ENCODE measurements at places on chromosomes 11 and 22.

- no peak for DNase-seq
Observed at GRCh38 chr11:95306801-95307200, 75.8 kb upstream of the SESN3 start.

DNA sequence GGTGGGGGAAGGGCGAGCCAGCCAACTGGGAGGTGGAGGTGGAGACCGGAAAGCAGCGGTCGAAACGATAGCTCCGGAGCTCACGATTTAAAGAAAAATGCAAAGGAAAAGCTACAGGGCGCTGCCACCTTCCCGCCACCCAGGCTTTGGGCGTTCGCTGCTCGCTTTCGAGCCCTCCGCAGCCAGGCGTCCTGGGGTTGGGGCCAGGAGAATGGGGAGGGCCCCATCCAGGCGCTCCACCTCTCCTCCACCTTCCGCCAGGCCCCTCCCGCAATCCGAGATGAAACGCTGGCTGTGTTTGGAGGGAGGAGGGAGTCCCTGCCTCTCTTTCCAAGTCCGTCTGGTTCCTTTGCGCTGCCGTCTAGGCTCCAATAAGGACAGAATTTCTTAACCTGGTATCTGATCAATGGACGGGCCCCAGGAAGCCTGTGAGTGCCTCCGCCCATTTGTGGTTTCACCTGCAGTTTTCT is 483 bp upstream of the ABTB2 start:
- no peak for DNase-seq

GRCh38 chr11:83119216-83119615 is 37.7 kb upstream of the PCF11 start:
- no peak for DNase-seq

- DNase-seq: no peak
Observed at GRCh38 chr22:30861688-30862552, 106.7 kb downstream of the MORC2 start.

DNA sequence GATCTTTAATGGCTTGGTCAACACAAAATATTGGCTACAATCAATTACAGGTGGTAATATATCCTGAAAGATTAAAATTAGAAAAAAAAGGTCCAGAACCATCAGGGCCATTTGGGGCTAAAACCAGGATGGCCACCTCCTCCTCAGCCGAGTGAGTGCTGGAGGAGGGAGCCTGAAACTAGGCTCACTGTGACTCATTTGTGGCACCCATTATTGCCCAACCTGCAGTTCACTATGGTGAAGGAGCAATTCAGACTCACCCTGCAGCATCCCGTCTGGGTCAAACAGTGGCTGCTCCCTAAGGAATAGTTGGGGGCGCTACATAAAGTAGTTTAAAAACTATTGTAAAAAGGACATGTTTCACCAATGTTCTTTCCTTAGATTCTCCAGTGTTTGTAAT is 60.7 kb downstream of the GLYATL1 start:
- DNase-seq: no peak

GRCh38 chr22:47796128-47796908 is 1033.9 kb downstream of the TBC1D22A start:
- no peak for DNase-seq

DNA sequence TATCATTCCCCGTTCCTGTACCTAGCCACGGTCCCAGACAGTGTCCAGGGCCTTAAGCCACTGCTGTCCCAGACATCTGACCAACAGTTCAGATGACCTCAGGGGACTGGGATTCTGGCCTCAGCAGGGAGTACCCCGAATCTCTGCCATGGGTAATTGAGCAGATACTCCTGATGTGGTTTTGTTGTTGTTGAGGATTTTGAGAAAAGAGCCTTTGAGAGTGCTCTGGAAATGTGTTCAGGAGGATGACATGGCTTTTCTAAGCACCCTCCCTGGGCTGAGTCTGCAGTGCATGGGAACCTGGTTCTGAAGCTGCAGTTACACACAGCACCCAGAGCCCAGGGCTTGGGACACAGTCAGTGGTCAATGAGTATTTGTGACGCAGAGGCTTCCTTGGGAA is 30.4 kb downstream of the ADAMTS15 start:
- no peak for DNase-seq

DNA sequence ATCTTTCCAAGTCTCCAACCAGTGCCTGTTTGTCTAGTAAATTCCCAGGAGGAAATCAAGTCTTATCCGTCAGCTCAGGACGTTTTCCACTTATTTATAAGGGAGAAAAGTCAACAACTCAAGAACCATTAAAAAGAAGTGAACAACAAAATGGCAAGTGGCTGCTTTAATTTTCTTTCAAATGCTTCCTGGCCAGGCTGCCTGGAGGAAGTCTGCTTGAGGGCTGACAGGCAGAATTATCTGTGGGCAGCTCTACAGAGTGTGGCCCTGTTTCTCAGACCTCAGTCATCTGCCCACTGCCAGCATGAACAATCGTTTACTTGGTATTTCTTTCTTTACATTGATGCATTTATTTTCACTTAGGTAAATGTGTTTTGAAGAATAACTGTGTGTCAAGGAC is 281.9 kb upstream of the ISX start:
- no peak for DNase-seq

DNA sequence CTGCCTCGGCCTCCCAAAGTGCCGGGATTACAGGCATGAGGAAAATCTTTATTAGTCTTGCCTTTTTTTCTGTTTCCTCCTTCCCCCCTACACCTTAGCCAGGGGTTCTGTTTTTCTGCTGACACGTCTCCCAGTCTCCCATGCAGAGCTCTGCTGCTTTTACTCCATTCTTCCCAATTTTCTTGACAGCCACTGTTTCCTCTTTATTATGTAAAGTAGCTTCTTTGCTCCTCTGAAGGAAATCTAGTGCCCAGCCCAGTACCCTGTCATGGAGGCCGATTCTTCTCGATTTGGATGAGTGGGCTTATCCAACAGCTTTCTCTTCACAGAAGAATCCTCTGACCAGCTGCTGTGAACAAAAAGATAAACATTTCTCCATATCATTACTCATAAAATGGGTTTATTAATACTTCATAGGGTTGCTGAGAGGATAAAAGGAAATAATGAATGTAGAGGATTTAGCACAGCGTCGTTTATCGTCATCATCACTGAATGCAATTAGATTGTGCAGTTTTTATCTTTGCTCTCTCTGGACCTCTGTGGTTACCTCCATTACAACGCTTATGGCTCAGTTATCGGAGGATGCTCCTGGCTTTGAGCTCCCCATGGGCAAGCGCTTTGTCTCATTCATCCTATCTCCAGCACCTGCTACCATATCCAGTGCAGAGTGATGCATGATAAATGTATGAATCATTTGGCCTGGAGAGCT is 375.6 kb upstream of the C11orf87 start:
- no peak for DNase-seq

DNA sequence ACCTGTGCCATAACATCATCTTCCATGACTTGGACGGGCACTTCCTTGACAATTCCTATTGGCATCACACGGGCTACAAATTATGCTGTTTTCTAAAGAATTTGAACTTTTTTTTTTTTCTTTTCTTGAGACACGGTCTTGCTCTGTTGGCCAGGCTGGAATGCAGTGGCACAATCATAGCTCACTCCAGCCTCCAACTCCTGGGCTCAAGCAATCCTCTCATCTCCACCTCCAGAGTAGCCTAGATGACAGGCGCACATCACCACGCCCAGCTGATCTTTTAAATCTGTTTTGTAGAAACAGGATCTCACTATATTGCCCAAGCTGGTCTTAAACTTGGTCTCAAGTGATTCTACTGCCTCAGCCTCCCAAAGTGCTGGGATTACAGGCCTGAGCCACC is 3.3 kb upstream of the CRYBB3 start:
- DNase-seq: no peak

DNA sequence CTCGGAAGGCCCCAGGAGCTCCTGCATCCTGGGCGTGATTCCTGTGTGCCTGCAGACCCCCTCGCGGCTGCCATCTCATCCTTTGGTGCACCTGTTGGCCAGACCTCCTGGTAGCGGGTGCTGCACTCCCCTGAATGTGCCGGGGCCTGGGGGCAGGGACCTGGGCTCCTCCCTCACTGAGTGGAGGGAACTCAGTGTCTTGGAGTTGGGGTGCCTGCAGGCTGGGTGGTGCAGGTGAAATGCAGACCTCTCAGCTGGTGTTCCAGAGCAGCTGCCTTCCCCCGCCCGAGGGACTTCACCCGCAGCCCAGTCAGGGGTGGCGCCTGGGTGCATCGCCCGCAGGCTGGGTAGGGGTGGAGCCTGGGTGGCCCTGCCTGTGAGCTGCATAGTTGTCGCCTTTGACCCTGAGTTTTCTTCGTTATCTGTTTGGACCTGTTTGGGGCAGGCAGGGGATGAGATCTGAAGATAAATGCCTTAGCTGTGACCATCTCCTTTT is 31.4 kb downstream of the LRP5 start:
- DNase-seq: no peak

GRCh38 chr11:70026726-70027125 is 51.4 kb upstream of the ANO1 start:
- no peak for DNase-seq

GRCh38 chr11:133999355-133999754 is 42.6 kb upstream of the IGSF9B start:
- no peak for DNase-seq

GRCh38 chr22:21642584-21643448 is 714 bp downstream of the SDF2L1 start:
- no peak for DNase-seq

DNA sequence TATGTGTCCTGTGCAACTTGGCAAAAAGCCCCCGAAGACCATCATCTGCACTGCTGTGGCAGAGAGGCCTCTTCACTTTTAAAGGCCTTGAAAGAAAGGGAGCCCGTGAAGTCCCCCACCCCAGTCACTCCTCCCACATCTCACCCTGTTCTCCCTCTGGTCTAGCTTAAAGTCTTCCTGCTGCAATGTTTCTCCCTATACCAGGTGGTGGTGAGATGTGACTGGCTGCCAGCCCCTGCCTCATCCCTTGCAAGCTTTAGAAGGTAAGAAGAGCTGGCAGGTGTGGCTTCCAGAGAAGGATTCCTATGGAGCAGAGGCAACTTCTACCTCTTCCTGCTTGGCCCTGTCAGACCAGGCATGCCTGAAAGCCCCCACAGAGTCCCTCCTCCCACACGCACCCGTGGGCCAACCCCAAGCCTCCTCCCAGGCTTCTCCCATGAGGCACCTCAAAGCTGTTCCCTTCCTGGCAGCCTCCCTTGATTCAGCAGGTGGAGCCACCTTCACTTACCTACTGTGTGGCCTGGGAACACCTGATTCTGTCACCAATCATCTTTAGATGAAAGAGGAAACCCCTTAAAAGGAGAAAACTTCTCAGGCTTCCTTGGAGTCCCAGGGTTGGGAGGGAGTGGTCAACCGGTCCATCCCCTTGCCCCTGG is 4.0 kb upstream of the TRIM29 start:
- no peak for DNase-seq

- no peak for DNase-seq
Observed at GRCh38 chr11:16561150-16561549, 177.3 kb upstream of the C11orf58 start.

DNA sequence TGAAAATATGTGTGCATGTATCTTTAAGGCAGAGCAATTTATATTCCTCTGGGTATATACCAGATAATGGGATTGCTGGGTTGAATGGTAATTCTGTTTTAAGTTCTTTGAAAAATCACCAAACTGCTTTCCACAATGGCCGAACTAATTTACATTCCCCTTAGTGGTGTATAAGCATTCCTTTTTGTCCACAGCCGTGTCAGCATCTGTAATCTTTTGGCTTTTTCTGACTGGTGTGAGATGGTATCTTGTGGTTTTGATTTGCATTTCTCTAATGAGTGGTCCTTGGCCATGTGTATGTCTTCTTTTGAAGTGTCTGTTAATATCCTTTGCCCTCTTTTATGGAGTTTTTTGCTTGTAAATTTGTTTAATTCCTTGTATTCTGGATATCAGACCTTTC is 24.3 kb downstream of the CCDC15 start:
- DNase-seq: no peak

GRCh38 chr11:93074352-93074751 is 104.9 kb downstream of the MTNR1B start:
- no peak for DNase-seq

GRCh38 chr11:68099474-68100405 is 21.4 kb downstream of the CHKA start:
- no peak for DNase-seq

GRCh38 chr11:22778642-22779041 is 51.0 kb downstream of the SVIP start:
- no peak for DNase-seq

- no peak for DNase-seq
Observed at GRCh38 chr11:69284081-69284511, 9.9 kb upstream of the MYEOV start.

- DNase-seq: no peak
Observed at GRCh38 chr11:10608584-10608983, 40.1 kb upstream of the LYVE1 start.

DNA sequence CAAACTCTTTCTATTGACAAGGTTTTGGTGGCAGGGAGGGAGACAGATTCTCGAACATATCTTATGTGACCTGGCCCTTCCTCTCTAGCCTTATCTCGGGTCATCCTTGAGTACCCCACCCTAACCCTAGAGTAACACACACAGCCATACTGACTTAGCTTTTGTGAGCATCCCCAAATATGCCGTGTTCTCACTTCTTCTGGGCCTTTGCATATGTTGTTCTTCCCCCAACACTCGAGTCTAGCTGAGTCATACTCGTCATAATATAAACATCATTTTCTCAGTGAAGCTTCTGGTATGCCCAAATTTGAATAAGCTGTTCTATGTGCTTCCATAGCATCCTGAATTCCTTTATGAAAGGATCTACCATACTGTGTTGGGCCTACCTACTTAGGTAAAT is 8.0 kb downstream of the TTC17 start:
- no peak for DNase-seq

GRCh38 chr11:112310419-112310818 is 49.8 kb upstream of the PLET1 start:
- DNase-seq: peak; percentile 32

- no peak for DNase-seq
Observed at GRCh38 chr11:85941380-85941973, 86.3 kb downstream of the CCDC83 start.

- DNase-seq: no peak
Observed at GRCh38 chr11:20020716-20021115, 139.6 kb downstream of the DBX1 start.

DNA sequence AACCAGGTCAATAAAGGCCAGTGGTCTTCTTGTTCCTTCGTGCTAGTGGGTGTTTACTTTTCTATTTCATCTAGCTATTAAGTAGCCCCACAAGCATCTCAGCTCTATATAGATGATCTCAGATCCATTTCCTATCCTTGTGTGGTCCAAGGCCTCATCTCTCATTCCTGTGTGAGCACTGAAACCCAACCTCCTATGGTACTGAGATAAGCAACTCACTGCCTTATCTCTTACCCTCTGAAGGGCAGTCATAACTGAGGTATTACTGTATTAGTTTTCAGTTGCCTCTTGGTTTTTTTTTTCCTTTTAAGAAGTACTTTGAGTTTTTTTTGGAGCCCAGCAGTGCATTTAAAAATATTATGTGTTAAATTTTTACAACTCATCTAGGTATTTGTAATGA is 28.3 kb downstream of the ACER3 start:
- no peak for DNase-seq

DNA sequence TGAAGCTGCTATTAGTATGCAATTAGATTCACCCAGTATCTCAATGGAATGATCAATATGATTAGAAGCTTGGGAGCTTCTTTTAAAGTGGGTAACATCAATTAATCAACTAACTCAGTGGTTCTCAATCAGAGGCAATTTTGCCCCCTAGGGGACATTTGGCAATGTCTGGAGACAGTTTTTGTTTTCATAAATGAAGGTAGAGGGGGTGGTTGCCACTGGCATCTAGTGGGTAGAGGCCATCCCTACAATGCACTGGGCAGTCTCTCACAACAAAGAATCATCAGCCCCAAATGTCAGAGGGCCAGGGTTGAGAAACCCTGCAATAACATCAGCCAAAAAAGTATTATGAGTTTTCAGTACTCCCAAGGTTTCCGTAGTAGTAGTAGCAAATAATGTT is 5.9 kb upstream of the AMOTL1 start:
- no peak for DNase-seq

- DNase-seq: no peak
Observed at GRCh38 chr11:62116451-62116850, 7.4 kb upstream of the INCENP start.

Measured in HS-5 (cell line).